RKO (cell line): ENCODE measurements at places on chromosomes 5 and 9.

GRCh38 chr5:60843386-60843935 is 608 bp downstream of the ELOVL7 start:
- peak; percentile 61 for DNase-seq

GRCh38 chr5:156329171-156329611 is 2.2 kb downstream of the SGCD start:
- no peak for DNase-seq

- no peak for DNase-seq
Observed at GRCh38 chr5:52769061-52769460, 18.7 kb upstream of the ITGA1 start.

GRCh38 chr5:95862671-95863382 is 40.3 kb upstream of the GLRX start:
- DNase-seq = no peak

DNA sequence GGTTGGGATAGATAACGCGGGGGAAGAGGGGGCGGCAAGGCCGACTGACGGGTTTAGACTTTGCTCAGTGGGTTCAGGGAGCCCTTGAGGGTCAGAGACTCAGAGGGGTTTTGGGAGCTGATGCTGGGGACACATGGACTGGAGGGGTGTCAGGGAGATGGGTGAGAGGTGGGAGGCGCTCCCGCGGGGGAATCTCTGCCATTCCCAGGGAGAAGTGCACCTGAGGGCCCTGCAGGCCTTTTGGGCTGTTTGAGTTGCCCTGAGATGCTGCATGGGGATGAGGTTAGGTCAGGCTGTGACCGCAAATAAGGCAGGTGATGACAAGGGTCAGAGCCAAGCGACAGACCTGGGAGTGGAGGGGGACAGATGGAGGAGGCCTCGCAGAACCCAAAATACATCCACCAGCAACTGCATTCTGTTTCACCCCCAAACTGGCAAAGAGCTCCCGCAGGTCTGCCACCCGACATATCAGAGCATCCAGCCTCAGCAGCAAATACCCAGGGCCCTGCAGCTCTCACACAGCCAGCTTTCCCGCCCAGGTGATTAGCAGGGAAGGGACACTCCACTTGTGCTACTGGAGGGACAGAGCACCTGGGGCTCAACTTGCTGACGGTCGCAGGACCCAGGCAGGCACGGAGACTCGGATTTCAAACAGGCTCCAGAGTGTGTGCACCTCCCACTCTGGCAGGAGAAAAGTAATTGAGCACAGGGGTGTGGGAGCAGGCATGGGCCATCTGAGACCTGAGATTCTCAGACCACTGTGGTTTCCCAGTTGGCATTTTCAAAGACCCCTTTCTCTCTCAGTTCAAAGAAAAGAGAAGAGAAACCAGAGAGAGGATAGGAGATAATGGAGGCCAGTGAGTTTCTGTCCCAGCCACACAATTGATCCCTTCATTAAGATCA is 26.4 kb downstream of the TMOD1 start:
- DNase-seq = no peak

DNA sequence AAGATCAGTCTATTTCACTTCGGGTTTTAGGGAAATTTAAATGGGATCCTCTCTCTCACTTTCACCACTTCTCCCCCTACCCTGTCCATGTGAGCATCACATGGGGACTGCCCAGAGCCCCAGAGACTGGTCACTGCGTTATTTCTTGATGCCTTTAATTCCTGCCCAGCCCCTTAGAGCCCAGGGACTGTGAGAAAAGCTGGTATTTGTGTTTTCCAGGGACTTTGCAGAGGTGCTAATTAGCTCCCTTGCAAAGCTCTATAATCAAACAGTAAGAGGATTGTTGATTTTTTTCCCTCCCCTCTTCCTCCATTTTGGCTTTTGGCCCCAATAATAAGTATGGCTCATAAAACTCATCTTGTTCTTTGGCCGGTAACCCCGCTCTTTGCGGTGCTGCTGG is 35.6 kb downstream of the NTRK2 start:
- DNase-seq = no peak
